ENCODE measurements at places on chromosomes 5 and 9.

GRCh38 chr5:169801324-169801777 lies 164.3 kb downstream of the DOCK2 start:
- DNase-seq: no peak

- DNase-seq: no peak
These were observed 64.5 kb upstream of the GNA14 start for GRCh38 chr9:77712533-77713130.

GRCh38 chr5:96753848-96754247 lies 53.9 kb downstream of the ERAP1 start:
- DNase-seq: no peak

DNA sequence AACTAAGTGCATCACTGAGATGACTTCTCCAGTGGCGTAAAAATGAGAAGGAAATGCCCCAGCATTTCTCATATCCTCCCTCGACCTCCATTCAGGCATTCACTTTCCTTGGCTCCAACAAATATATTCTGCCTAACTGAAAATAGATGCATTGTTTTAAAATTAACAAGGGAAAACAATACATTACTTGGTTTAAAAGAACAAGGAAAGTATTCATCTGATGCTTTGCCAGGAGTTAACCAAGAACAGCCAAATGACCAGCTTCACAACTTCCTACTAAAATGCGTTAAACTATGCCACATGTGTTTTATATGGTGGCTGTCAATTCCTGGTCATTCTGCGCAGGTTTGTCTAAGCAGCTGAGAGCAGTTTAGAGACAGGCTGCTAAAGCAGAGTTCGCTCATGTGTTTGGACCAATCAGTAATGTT lies 121.4 kb downstream of the GNAQ start:
- no peak for DNase-seq

GRCh38 chr9:3719286-3719685 lies 193.5 kb upstream of the RFX3 start:
- no peak for DNase-seq

DNA sequence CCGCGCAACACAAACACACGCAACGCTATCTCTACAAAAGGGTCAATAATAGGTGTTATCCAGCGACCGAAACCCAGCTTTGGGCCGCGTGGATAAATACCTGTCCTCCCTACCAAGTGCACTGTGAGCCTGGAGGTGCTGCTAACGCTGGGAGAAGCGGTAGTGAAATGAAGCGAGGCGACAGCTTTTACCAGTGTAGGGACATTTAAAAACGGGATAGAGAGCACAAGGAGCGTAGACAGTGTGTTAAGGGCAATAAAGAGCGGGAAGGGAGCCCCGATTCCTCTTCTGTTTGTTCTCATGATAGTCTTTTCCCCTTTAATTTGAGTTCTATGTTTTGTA lies 421 bp upstream of the DEPDC1B start:
- no peak for DNase-seq

DNA sequence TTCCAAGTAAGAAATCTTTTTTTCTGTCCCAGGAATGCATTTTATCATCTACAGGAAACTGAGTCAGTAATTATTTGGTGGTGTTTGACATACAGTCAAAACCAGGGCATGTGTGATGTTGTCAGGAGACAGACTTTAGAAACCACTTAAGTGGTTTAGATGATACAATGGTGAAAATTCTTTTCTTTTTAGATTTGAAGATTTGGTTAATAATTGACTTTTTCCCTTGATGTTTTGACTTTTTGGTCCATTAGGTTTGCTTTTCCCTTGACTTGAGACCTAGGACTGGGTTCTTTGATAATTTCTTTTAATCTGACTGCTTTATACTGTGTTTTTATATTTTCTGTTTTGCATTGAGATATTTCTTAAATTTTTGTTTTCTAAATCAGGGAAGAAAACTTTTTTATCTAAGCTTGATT lies 85.2 kb downstream of the RASGRF2 start:
- DNase-seq: peak; percentile 34

DNA sequence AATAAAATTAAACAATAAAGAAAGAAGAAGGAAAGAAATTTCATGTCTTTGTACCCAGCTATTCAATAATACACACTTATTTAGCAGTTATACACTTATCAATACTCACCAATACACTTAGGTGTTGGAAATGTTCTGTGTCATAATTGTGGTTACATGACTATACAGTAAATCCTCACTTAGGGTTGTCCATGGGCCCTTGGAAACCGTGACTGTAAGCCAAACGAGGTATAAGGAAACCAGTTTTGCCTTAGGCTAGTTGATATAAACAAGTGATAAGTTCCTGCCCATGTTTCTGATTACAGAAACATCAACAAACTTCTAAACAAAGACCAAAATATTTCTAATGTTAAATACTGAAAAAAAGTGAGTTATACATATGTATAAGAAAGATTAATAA lies 10.0 kb upstream of the SLCO4C1 start:
- DNase-seq: no peak

DNA sequence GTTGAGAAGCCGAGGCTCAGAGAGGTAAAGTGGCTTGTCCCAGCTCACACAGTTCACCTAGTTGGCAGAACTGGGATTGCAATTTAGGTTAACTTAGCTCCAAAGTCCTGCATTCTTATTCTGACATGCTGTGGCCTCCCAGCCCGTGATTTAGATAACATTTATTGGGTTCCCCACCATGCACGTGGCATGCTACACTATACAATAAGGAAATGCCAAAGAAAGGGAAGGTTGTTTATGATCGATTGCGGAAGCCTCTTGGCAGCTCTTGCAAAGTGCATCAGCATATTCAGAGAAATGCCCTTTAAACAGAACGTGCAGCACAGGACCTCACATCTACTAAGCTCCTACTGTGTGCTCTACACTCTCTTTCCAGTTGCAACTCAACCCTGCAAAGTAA lies 3.2 kb downstream of the NEURL1B start:
- no peak for DNase-seq
